ENCODE measurements at places on chromosomes 11 and 22.

DNA sequence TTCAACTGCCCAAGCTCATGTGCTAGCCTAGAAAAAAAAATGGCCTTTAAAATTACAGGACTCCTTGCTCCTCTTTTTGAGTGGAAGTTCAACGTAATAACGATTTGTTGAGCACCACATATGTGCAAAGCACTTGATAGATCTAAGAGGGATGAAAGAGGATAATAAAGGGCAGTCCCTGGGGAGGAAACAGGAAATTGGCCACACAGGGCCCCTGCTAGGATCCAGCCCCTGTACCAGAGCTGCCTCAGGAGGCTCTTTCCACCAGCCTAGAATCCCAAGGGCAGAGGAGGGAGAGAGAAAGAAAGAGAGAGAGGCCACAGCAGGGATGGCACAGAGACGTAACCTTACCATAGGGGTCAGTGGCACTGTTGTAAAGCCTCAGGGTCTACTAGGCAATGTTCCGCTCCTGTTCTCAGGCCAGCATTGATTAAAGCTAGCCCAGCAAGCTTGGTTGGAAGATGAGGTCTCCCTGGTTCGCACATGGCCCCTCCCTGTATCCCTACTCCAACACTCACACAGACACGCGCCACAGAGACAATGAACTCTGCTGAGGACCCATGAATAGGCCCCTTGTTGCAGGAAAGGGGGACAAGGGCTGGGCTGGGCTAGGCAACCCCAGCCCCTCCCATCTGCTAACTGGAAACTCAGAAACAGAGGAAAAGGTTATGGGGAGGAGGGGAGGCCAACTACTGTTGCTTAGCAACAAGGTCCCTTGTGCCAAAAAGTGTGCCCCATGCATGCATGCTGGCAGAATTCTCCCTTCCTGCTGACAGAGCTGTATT, at the start of gene TMPRSS5:
Gene TMPRSS5, minus strand, starts transcription at position 438 of the 785 bp plus-strand sequence. Its CDS starts 84 bp downstream, at position 354.
- no peak for DNase-seq

- peak; percentile 60 for DNase-seq
Measured at GRCh38 chr11:103433386-103434072, 324.3 kb downstream of the DYNC2H1 start.

- no peak for DNase-seq
Measured at GRCh38 chr22:28268850-28269249, 349.8 kb upstream of the PITPNB start.

DNA sequence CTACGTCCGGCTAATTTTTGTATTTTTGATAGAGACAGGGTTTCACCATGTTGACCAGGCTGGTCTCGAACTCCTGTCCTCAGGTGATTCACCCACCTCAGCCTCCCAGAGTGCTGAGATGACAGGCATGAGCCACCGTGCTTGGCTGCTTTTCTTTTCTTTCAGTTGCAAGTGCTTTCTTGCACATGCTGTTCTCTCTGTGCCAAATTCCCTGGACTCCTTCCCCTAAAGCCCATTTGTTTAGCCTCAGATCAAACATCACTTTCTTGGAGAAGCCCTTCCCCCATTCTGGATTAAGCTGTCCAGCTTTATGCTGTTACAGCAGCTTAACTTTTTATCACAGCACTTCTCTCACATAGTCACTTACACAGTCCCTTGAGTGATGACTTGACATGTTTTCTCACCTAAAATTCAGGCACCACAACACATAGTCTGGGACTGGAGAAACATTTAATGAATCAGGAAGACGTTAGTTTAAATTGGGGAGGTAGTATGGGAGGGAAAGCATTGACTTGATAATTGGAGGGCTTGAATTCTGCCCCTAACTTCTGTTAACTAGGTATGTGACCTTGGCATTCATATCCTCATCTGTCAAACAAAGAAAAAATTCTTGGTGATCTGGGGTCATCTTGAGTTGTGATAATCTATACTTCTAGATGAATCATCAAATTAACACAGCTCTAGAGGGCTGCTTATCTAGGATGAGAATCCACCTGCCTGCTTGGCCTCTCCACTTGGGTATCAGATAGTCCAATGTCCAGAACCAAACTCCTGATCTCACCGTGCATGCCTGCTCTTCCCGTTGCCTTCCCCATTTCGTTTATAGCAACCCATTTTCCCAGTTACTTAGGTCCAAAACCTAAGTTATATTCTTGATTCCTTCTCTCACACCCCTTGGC, 18.4 kb downstream of the ACO2 start:
- no peak for DNase-seq

- DNase-seq = no peak
Measured at GRCh38 chr22:33492210-33492651, 428.0 kb downstream of the LARGE1 start.

DNA sequence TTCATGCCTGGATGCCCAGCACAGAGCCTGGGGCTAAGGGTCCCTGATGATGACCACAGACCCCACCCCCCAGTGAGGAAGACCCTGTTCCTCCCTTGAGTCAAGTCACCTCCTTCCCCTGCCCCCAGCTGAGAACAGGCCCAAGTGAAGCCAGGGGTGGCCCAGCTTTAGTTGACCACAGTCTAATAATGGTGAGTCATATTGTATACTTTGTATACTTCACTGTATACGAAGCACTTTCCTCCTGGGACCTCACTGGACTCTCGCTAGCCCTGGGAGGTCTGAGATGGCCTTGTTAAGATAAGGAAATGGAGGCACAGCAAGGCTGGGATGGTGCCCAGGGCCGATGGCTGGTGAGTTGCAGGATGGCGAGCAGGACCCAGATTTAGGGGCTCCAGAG, 3.7 kb upstream of the FLRT1 start:
- no peak for DNase-seq

DNA sequence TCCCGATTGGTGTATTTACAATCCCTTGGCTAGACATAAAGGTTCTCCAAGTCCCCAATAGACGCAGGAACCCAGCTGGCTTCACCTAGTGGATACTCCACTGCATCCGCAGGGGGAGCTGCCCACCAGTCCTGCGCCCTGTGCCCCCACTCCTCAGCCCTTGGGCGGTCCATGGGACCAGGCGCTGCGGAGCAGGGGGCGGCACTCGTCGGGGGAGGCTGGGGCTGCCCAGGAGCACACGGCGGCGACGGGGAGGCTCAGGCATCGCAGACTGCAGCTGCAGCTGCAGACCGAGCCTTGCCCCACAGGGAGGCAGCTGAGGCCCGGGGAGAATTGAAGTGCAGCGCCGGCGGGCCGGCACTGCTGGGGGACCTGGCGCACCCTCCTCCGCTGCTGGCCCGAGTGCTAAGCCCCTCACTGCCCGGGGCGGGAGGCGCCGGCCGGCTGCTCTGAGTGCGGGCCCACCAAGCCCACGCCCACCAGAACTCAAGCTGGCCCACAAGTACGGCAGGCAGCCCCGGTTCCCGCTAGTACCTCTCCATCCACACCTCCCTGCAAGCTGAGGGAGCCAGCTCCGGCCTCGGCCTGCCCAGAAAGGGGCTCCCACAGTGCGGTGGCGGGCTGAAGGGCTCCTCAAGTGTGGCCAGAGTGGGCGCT, 12.2 kb upstream of the SIK3 start:
- no peak for DNase-seq

- DNase-seq = no peak
Measured at GRCh38 chr22:35539910-35540594, 579 bp upstream of the RASD2 start.

GRCh38 chr22:50074056-50074455, 11.2 kb downstream of the MLC1 start:
- no peak for DNase-seq

DNA sequence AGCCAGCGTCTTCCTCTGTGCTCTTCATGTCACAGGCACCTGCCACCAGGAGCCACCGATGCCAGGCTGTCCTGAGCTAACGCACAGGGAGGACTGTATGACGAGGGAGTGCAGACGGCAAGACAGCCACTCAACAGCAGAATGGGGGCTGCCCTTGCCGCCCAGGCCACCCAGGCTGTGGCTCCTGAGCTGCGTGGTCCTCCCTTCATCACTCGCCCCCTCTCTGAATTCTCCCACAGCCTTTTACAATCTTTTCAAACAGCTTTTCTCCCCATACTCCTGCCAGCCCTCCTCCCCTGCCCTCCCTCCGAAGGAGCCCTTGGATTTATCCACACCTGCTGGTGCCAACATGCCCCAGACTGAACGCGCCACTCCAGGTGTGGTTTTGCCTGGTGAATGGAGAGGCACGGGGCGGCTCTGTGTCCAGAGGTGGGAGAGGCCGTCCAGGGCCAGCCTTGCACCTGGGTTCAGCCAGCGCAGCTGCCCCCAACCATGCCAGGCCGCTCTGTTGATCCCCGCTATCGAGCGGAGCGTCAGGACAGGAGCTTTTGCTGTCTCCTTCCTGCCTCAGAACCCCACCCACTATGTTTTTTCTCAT, 22.0 kb downstream of the OVOL1 start:
- DNase-seq = no peak

DNA sequence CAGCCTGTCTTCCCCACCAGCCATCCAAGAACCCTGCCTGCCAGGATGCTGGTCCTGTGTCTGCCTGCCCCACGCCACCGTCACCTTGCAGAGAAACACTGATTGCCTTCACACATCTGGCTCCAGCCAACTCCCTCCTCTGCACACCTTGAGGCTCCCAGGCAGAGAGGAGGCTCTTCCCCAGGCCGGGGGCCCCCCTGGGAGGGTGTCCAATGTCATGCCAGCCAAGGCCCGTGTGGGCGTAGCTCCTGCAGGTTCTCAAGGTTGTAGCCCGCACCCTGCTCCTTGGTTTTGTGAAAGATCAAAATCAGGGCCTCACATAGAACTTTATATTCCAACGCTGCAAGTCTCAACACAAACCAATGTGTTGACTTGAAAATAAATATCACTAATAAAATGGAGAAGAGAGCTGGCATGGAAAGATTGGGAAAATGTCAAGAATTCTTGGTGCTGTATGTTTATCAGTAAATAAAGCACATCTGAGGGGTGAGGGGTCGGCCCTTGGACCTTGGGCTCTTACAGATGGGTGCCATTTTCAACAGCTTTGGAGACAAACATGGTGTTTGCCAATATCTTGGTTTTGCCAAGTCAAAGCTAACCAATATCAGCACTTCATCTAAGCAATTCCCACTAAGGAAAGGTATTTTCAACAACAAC, 6.7 kb upstream of the PPARA start:
- DNase-seq = no peak

DNA sequence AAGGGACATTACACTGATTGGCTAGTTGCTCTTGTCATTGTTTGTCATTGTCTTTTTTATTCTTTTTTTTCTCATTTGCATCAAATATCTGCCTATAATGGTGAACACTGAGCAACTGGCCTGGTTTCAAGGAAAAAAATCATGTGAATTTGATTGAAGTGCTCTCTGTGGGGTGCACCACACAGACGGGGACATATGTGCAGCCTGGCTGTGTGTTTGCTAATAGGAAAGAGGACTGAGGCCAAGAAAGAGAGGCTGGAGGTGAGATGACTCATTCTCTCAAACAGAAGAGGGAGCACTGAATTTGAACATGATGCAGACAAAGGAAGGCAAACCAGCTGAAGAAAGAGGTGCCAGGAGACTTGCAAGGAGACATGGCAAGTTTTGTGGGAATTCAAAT, 684.9 kb upstream of the CCDC90B start:
- DNase-seq = no peak

GRCh38 chr11:60164550-60165075, 18.3 kb downstream of the MS4A6A start:
- DNase-seq = no peak

- DNase-seq = no peak
Measured at GRCh38 chr22:47351836-47352579, 589.6 kb downstream of the TBC1D22A start.

DNA sequence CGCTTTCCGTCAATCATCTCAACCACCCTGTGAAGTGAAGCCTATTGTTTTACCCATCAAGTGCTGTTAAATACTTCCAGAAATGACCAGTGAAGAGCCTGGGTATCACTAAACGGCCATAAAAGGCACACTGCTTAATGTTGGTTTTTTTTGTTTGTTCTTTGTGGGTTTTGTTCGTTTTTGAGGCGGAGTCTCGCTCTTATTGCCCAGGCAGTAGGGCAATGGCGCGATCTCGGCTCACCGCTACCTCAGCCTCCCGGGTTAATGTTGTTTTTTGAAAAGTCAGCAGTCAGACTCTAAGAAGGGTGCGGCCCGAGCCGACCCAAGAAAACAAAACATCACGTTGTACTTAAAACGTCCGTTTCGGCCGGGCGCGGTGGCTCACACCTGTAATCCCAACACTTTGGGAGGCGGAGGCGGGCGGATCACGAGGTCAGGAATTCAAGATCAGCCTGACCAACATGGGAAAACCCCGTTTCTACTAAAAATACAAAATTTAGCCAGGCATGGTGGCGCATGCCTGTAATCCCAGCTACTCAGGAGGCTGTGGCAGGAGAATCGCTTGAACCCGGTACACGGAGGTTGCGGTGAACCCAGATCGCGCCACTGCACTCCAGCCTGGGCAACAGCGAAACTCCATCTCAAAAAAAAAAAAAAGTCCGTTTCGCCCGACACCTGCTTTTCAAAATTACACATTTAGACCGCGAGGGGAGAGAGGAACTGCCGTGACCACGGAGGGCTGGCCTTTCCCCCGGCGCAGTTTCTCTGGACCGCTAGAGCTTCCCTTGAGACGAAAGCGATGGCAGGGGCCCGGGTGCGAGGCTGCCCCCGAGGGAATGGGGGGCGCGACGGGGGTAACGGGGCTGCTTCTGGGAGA, 714 bp downstream of the CD59 start:
- DNase-seq = no peak

DNA sequence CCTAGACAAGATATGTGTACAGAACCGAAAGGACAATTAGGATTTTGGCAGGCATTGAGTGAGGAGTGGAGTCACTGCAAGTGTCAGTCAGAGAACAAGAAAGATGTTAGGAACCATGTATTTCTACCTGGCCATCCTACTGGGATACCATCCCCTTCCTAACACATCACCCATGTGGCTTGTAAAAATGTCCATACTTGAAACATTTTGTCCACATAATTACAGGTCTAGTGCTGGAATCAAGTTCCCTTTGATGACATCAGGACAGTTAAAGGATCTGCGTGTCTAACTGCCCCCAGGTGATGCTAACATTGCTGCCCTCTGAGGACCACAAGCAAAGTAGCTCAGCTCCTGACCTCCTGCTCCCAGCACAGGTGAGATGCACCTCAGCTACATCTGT, 31.9 kb upstream of the GGTLC2 start:
- DNase-seq = no peak

All from SW 1271 (cell line).